NCI-H1694 treated with DMSO at 0.1 percent for 48 hours (cell line): ENCODE measurements at places on chromosomes 5 and 9.

DNA sequence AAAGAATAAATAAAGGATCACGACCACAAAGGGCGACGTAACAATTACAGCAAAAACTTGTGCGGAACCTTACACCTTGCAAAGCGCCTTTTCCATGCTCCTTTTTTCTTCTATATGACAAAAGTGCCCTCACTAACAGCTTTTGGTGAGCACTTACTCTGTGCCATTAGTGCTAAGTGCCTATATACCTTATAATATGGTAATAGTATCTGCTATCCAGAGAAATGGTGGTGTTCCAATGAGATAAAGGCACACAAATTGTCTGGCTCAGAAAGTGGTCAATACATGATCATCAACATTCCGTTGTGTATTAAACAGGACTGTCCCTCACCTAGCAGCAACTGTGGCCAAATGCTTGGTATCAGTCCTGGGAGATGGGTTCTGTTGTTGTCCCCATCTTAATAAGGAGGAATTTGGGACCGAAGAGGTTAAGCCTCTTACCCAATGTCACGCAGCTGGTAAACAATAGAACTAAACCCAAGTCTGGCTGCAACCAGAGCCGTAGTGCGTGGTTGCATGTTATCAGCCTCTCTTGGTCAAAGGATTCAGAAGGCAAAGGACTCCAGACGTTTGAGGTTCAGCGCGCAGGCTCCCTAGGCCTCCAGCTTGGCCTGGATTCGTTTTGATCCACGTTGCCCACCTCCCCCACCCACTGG is 564 bp upstream of the TOR2A start:
- DNase-seq = no peak

DNA sequence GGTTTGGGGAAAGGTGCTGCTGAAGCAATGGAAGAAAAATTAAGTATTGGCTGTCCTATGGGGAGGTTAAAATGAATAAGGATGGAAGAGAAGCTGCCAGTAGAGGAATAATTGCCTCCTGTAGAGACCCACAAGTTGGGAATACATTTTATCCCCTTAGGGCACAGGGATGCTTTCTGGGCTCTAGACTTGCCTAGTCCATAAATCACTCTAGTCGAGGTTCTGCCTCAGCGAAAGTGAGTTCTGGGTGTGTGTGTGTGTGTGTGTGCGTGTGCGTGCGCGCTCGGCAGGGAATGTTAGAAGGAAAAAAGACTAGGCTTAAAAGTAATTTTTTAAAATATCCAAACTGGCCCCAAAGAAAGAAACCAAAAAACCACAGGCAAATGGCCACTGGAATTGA is 291.6 kb downstream of the DOCK8 start:
- no peak for DNase-seq

- no peak for DNase-seq
These were observed 12.8 kb upstream of the GNPDA1 start for GRCh38 chr5:142025637-142026036.

GRCh38 chr5:131945551-131946168 is at the start of gene MEIKIN:
MEIKIN (minus strand) TSS chr5:131945663; CDS start chr5:131945505, 158 bp downstream.
- no peak for DNase-seq

GRCh38 chr9:14279671-14280070 is 34.3 kb downstream of the NFIB start:
- no peak for DNase-seq

GRCh38 chr5:120173125-120173524 is 291.0 kb upstream of the PRR16 start:
- DNase-seq = no peak

DNA sequence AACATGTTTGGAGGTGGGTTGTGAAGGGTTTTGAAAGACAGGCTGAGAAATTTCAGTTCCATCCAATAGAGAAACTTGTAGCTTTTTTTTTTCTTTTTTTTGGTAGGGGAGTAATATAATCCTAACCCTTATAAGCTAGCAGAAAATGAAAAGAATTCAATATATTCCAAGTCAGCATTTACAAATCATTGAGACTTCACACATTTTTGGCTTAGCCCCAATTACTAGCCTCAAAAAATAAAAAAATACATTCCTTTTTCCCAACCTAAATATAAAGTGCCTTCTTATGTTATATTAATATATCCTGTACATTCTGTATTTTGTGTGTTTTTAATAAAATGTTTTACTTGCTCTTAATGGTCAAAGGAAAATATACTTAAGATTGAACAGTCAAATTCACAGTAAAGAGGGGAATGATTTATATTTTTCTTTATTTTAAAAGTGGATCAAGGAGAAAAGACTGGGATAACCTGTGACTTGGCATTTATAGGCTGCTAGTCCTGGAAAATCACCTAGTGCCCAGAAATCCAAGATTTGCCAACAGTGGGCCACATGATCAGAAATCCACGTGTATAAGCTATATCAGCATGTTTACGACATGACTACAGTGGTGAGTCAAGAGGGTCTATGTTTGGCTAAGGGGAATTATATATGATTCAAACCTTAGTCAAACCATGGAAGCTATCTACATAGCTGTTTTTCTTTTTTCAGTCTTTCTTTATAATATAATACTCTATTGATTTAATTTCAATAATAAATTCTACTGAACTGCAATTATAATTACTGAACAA is 14.5 kb downstream of the HACD4 start:
- DNase-seq = no peak

GRCh38 chr5:146624179-146624578 is 108.2 kb upstream of the GPR151 start:
- DNase-seq = no peak

- no peak for DNase-seq
These were observed 22.5 kb downstream of the PALM2AKAP2 start for GRCh38 chr9:109802491-109802890.

- no peak for DNase-seq
These were observed 2292.6 kb upstream of the C9orf72 start for GRCh38 chr9:29865764-29866313.

DNA sequence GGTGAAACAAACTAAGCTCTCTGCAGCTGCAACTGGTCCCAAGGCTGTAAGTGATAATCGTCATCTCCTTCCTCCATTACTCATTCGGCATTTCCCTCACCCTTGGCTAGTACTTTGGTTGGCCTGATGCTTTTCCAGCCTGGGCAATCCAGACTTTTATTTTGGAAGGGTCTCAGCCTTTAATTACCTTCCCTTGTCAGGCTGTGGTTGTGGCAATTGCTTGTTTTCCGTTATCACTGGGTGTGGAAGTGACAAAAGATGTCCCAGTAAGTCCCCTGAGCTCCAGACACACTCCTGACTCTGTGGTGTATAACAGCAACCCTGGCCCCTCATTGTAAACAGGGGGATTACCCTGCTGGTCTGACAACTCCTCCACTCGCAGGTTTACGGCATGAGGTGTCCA is 6.3 kb upstream of the FAF2 start:
- DNase-seq = no peak

- no peak for DNase-seq
These were observed 68.1 kb upstream of the SPOCK1 start for GRCh38 chr5:137567226-137567625.

DNA sequence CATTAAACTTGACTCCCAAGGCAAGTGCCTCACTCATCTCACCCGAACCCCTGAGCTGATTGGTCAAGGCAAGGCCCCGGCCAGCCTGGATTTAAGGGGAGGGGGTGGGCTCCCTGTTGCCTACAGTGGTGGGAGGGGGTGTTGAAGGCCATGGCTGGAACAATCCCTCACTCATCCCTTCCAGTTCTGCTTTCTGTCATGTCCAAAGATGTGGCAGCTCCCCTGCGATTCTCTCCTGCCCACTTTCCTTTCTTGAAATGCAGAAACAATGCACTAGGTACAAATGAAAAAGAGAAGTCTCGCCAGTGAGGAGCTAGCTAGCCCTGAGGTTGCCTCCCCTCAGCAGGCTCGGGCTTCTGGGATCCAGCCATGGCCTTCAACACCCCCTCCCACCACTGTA is 240.9 kb downstream of the SYK start:
- DNase-seq = no peak
